WTC11 (cell line): ENCODE measurements at places on chromosomes 5 and 9. TPM values are rescaled to one million over a fixed set of nuclear protein-coding genes. Genes with fewer than 3 reads are reported as not detected.

DNA sequence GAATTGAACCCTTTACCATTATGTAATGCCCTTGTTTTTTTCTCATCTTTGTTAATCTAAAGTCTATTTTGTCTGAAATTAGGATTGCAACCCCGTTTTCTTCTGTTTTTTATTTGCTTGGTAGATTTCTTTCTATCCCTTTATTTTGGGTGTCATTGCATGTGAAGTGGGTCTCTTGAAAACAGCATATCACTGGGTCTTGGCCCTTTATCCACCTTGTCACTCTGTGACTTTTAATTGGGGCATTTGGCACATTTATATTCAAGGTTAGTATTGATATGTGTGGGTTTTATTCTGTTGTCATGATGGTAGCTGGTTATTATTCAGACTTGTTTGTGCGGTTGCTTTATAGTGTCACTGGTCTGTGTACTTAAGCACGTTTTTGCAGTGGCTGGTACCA, 117.4 kb upstream of the MARCHF11 start:
- H3K36me3 ChIP-seq: peaks cover 32% of the 10 kb centered on the region
- 0 out of 2 replicates have a peak, but pooled peaks cover 2% of the 10 kb centered on the region for H3K4me1 ChIP-seq
- H3K27ac ChIP-seq: no peak overlapping the region
- no peak for DNase-seq

- no peak for DNase-seq
- H3K36me3 ChIP-seq: no peaks in the 10 kb centered on the region
- no peak overlapping the region for H3K4me3 ChIP-seq
- H3K4me1 ChIP-seq: peaks cover 6% of the 10 kb centered on the region; the same call in 1 of the 2 replicates
- no peaks in the 10 kb centered on the region for H3K27me3 ChIP-seq
These were observed 140.9 kb downstream of the SYK start for GRCh38 chr9:90942555-90942954.

DNA sequence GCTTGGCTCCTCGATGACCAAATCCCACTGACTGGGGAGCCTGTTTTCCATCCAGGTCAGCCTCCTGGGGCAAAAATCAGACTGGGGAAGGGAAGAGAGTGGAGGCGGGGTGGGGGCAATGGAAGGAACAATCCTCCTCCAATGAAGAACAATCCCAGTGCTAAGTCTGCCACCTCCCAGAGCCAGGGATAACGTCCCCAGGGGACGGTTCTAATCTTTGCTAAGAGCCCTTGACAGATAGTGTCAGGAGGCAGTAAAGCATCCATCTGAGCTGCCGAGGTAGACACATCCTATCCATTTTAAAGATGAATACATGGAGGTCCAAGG, 298.5 kb upstream of the MSX2 start:
- H3K4me3 ChIP-seq: no peak overlapping the region
- H3K27me3 ChIP-seq: no peaks in the 10 kb centered on the region
- no peak for DNase-seq
- H3K27ac ChIP-seq: no peak overlapping the region
- peaks cover 5% of the 10 kb centered on the region for H3K4me1 ChIP-seq

- no peak overlapping the region for H3K4me3 ChIP-seq
- peaks cover 24% of the 10 kb centered on the region for H3K4me1 ChIP-seq
- no peak for DNase-seq
- H3K27ac ChIP-seq: no peak overlapping the region
- H3K36me3 ChIP-seq: peaks cover 8% of the 10 kb centered on the region
- no peaks in the 10 kb centered on the region; the same call in 1 of the 2 replicates for H3K27me3 ChIP-seq
These were observed 18.2 kb upstream of the DCP2 start for GRCh38 chr5:112958093-112959088.

- no peak for DNase-seq
- H3K36me3 ChIP-seq: no peaks in the 10 kb centered on the region; the same call in 1 of the 2 replicates
- peaks cover 65% of the 10 kb centered on the region for H3K27me3 ChIP-seq
- H3K4me1 ChIP-seq: peaks cover 10% of the 10 kb centered on the region
- no peak overlapping the region for H3K27ac ChIP-seq
These were observed 24.7 kb upstream of the TNFSF8 start for GRCh38 chr9:114954956-114955582.

GRCh38 chr5:181237729-181238385, 5.8 kb downstream of the RACK1 start:
- peaks cover 71% of the 10 kb centered on the region for H3K36me3 ChIP-seq
- peaks cover 37% of the 10 kb centered on the region for H3K4me1 ChIP-seq
- H3K4me3 ChIP-seq: no peak overlapping the region

- H3K27me3 ChIP-seq: peaks cover 21% of the 10 kb centered on the region
- H3K27ac ChIP-seq: peak within 1 kb of the TSS; percentile 93
- peak within 1 kb of the TSS; percentile 97 for H3K4me3 ChIP-seq
- H3K36me3 ChIP-seq: peaks cover 13% of the 10 kb centered on the region
- peaks cover 17% of the 10 kb centered on the region for H3K4me1 ChIP-seq
These were observed at the start of gene B4GALT7 for GRCh38 chr5:177599731-177600507. Gene B4GALT7 (plus strand): TSS chr5:177600132. CDS start chr5:177600211, 79 bp downstream.

DNA sequence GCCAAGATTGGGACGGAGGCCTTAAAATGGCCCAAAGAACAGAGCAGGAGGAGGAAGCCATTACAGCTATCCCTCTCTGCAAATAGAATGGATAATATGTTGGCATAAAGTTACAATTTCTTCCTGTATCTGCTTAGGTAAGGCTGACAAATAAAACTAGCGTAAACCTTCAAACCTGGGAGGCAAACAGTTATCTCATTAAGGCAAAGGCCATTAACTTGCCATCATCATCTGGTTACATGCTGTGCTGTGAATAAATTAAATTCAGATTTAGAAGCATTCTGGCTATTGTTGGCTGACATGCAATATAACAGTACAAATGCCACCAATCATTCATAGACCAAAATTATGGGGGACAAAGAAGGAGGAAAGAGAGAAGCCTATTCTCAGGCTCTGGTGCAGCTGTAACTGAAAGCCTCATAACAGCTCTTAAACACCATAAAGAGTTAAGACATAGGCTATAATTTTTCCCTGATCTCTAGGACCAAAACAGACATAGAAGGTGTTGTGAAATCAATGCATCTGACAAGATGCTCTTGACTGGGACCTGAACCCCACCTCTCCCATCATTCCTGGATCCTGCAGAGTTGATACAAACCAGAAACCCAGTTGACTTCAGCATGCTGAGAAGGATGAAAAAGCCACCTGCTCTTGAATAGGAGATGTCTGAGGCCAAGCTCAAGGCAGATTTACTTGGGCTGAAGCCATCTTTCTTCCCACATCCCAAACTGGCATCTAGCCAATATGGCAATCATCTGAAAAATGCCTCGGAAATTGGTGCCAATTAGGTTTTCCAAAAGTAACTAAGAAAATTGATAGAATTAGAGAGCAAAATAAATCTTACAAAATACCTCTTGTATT, 62.5 kb downstream of the PLCXD3 start:
- H3K36me3 ChIP-seq: no peaks in the 10 kb centered on the region
- no peak overlapping the region for H3K4me3 ChIP-seq
- no peaks in the 10 kb centered on the region; the same call in 1 of the 2 replicates for H3K27me3 ChIP-seq
- H3K4me1 ChIP-seq: no peaks in the 10 kb centered on the region
- DNase-seq: no peak

- H3K27me3 ChIP-seq: no peaks in the 10 kb centered on the region
- H3K27ac ChIP-seq: no peak overlapping the region
These were observed 405.2 kb upstream of the MPDZ start for GRCh38 chr9:13684656-13685055.

DNA sequence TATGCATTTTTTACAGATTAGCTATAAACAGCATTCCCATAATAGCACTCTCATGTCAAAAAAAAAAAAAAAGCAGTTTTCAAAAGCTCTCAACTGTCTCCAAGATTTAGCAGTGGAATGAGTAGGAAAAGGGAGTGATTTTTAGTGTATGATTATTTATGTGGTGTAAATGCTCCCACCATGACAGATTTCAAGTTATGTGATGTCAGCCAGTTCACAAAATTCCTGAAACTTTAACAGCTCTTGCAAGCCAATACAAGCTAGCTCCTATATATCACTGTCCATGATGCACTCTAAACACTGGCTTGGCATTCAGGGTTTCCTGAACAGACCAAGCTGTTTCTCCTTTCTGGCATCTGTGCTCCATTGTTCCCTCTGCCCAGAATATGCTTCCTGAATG, 7.9 kb upstream of the ANKDD1B start:
- H3K27me3 ChIP-seq: no peaks in the 10 kb centered on the region
- DNase-seq: no peak
- H3K27ac ChIP-seq: no peak overlapping the region
- peaks cover 2% of the 10 kb centered on the region; the same call in 1 of the 2 replicates for H3K36me3 ChIP-seq

DNA sequence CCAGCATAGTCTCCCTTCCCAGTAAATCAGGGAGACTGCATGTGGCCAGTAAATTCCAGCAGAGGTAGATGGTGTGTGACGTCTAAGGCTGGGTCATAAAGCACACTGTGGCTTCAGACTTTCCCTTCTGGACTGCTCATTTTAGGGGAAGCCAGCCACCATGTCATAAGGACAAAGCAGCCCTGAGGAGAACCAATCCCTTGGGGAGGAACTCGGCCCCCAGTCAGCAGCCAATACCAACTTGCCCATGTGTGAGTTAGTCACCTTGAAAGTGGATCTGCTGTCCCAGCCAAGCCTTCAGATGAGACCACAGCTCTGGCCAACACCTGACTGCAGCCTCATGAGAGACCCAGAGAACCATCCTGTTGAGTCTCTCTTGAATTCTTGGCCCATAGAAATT, 14.7 kb upstream of the NINJ1 start:
- no peak overlapping the region for H3K27ac ChIP-seq
- no peak for DNase-seq
- H3K4me1 ChIP-seq: peaks cover 6% of the 10 kb centered on the region
- H3K27me3 ChIP-seq: no peaks in the 10 kb centered on the region
- H3K36me3 ChIP-seq: no peaks in the 10 kb centered on the region; the same call in 1 of the 2 replicates

DNA sequence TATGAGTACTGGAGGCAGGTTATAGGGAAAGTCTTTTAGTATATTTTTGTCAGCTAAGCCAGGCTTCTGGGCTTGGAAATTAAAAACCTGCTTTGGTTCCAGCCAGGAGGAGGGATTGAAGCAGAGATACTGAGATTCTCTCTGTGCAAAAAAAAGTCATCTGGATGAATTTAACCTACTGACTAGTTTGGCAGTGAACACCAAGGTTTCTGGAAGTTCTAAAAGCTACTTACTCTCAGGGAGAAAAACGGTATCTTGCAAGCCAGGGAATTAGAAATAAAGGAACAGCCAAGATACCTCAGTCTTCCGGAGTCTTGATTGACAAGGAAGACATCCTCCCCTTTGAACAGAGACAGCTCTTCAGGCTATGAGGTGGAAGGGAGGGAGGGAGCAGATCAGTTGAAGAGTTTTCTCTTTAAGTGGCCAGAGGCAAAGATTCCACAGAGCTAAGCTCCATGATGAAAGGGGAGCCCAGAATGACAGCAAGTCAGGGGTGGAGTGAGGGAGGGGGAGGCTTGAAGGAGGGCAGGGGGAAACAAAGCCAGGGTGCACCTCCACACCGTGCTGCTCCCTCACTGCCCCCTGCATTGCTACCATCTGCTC, 8.3 kb upstream of the ZBTB34 start:
- peaks cover 14% of the 10 kb centered on the region for H3K27me3 ChIP-seq
- no peak for DNase-seq
- no peak overlapping the region for H3K27ac ChIP-seq
- H3K4me3 ChIP-seq: no peak overlapping the region
- H3K36me3 ChIP-seq: no peaks in the 10 kb centered on the region

- H3K36me3 ChIP-seq: no peaks in the 10 kb centered on the region
- H3K27me3 ChIP-seq: no peaks in the 10 kb centered on the region
- H3K4me3 ChIP-seq: no peak overlapping the region
- DNase-seq: no peak
These were observed 29.2 kb upstream of the CEP120 start for GRCh38 chr5:123452401-123452800.

DNA sequence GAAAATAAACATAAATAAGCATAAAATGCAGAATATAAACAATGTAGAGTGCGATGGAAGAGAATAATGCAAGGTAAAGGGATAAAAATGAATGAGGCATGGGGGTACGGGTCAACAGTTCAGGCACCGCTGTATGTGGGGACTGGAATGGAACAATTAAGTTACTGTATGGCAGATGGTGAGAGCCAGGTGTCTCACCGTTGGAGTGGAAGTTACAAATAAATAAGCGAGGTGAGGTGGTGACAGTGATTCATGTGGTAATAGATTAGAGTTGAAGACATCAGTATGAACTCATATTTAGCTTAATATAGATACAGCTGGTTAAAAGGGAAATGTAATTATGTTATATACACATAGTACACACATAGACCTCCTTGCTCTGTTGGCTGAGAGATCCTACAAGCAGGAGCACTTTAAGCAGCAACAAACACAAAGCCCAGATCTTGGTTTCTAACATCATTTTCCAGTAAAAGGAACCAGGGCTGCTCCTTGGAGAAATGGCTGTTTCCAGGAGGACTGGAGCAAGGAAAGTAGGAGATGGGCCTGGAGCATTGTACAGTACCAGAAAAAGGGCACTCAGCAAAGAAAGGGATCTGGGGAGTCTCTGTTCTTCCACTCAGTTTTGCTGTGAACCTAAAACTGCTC, 2.4 kb upstream of the OMD start:
- no peaks in the 10 kb centered on the region; the same call in 1 of the 2 replicates for H3K36me3 ChIP-seq
- H3K27me3 ChIP-seq: no peaks in the 10 kb centered on the region; the same call in 1 of the 2 replicates
- no peak for DNase-seq
- H3K4me3 ChIP-seq: no peak overlapping the region

DNA sequence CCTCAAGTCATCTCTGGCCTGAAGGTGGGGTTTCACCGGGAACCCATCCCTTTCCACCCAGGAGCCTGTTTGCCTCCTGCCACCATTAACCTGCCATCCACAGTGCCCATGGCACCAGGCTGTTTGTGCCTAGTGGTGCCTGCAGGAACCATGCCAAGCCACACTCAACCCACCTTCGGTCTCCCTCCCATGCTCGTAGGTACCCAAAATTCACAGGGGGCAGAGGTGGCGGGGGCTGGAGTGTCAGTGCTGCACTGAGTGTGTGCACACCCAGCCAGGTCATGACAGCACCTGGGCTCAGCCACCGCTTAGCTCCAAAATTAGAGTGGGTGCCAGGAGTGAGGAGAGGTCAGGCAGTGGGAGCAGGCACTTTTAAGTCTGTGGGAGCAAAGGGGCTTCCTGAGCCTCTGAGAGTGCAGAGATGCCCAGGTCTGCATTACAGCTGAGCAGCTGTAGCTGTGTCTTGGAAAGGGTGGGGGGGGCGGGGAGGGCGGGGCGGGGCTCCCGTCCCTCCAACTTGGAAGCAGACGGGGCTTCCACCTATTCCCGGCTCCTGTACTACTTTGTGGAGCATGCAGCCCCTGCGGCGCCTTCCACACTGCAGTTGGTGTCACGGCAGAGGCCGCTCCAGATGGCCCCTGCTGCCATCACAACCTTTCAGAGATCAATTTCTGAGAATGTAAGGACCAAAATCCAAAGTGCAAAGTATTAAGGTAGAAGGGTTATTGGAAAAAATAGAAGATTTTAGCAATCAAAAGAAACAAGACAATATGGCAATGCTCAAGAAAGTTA, 2396.8 kb upstream of the C9orf72 start:
- no peaks in the 10 kb centered on the region for H3K4me1 ChIP-seq
- H3K27ac ChIP-seq: no peak overlapping the region
- no peak for DNase-seq
- no peak overlapping the region for H3K4me3 ChIP-seq
- no peaks in the 10 kb centered on the region for H3K36me3 ChIP-seq

Gene SPAAR
- total RNA-seq: 0.23 to 0.33 TPM in 2 of 3 replicates, not detected in the other

Gene HRCT1
- 0.41 TPM in 1 of 3 replicates, not detected in the others for total RNA-seq

Gene GNA14
- 20.4 to 26.7 TPM (median 21.0 TPM) in 3 replicates for total RNA-seq

Gene ALDOB
- total RNA-seq: 0.85 to 1.5 TPM (median 0.94 TPM) in 3 replicates

Gene RFESD
- total RNA-seq: 2.7 to 5.7 TPM (median 4.5 TPM) in 3 replicates

Gene PCDHB16
- total RNA-seq: 3.5 to 4.1 TPM (median 3.7 TPM) in 3 replicates

Gene EIF4E1B
- total RNA-seq: 0.74 to 1.3 TPM (median 1.1 TPM) in 3 replicates

Gene PCDHA4
- total RNA-seq: 5.4 to 6.3 TPM (median 5.6 TPM) in 3 replicates

Gene SMIM33
- total RNA-seq: not detected in 3 replicates

Gene IFNA2
- total RNA-seq: not detected in 3 replicates

Gene CD274
- 0.05 to 0.42 TPM (median 0.21 TPM) in 3 replicates for total RNA-seq
